ENCODE measurements at places on chromosomes 5 and 9. TPM values are rescaled to one million over a fixed set of nuclear protein-coding genes. Genes with fewer than 3 reads are reported as not detected.

GOLM1 gene
- 54.8 TPM for total RNA-seq

ZNF454 gene
- total RNA-seq, result under 0.01 TPM

GRCh38 chr5:151075698-151076331, 5.0 kb downstream of the TNIP1 start:
- H3K27ac ChIP-seq, result peak overlapping the region; percentile 46
- H3K4me3 ChIP-seq, result no peak overlapping the region
- H3K4me1 ChIP-seq, result peaks cover 36% of the 10 kb centered on the region
- DNase-seq, result peak; percentile 61
- peaks cover 8% of the 10 kb centered on the region for H3K36me3 ChIP-seq

GRCh38 chr9:21931428-21931827, 62.8 kb downstream of the CDKN2A start:
- no peaks in the 10 kb centered on the region for H3K4me1 ChIP-seq
- H3K4me3 ChIP-seq, result no peak overlapping the region
- no peak overlapping the region for H3K27ac ChIP-seq
- DNase-seq, result peak; percentile 8

- H3K4me3 ChIP-seq, result no peak overlapping the region
- no peak overlapping the region for H3K27ac ChIP-seq
- H3K36me3 ChIP-seq, result no peaks in the 10 kb centered on the region
- peaks cover 41% of the 10 kb centered on the region for H3K27me3 ChIP-seq
- no peak for DNase-seq
Observed at GRCh38 chr5:961002-961710, 47.4 kb upstream of the NKD2 start.

DNA sequence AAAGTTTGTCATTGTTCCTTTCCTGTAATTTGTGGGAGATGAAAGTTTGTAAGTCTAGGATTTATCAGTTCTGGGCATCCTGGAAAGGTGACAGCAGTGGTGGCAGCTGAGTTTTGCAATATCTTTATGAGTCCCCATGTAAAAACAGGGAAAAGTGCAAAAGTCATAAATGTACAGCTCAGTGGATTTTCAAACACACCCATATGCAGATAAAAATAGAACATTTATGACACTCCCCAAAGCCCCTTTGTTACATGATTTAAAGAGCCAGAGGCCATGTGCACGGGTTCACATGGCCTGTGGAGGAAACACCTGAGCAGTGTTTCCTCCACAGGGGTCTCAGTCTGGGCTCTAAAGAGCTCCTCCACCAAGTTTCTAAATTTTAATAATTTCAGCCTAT, 6.3 kb downstream of the TMEM38B start:
- H3K4me1 ChIP-seq, result no peaks in the 10 kb centered on the region
- DNase-seq, result no peak

DNA sequence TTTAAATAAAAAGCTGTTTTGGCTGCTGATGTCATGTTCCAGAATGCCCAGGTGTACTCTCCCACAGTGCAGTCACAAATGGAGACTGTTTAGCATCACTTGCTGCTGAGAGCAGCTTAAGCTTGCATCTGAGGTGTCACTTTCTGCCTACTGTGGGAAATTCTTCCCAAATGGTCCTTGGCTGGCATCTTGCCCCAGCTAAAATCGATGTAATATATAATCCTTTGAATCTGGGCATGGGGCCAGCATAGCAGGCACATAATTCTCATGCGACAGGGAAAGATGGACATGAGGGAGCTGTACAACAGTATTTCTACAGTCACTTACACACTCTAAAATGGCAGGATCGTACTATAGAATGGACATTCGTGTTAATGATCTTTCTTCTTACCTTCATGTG, 144.3 kb downstream of the MACIR start:
- no peaks in the 10 kb centered on the region for H3K36me3 ChIP-seq
- H3K4me3 ChIP-seq, result no peak overlapping the region
- no peak overlapping the region for H3K27ac ChIP-seq
- no peaks in the 10 kb centered on the region for H3K4me1 ChIP-seq
- DNase-seq, result no peak

SV2C gene
- total RNA-seq, result not detected

BRD3OS gene
- total RNA-seq, result 15.3 TPM

- peak; percentile 96 for DNase-seq
- H3K4me1 ChIP-seq, result peaks cover 23% of the 10 kb centered on the region
- H3K36me3 ChIP-seq, result peaks cover 2% of the 10 kb centered on the region
- H3K4me3 ChIP-seq, result no peak overlapping the region
- H3K27ac ChIP-seq, result peak overlapping the region; percentile 100
Observed at GRCh38 chr5:151740336-151740942, 18.0 kb downstream of the ATOX1 start.

- no peak overlapping the region for H3K27ac ChIP-seq
- H3K4me1 ChIP-seq, result no peaks in the 10 kb centered on the region
- no peak overlapping the region for H3K4me3 ChIP-seq
Observed at GRCh38 chr5:149667829-149668330, 62.2 kb upstream of the PPARGC1B start.

C5orf34 gene
- total RNA-seq, result 7.2 TPM

FBXL7 gene
- 4.4 TPM for total RNA-seq

TAF11L10 gene
- total RNA-seq, result not detected

- no peaks in the 10 kb centered on the region for H3K4me1 ChIP-seq
- DNase-seq, result no peak
- H3K36me3 ChIP-seq, result no peaks in the 10 kb centered on the region
- H3K27me3 ChIP-seq, result peaks cover 5% of the 10 kb centered on the region
Observed at GRCh38 chr5:1725641-1726468, 73.8 kb downstream of the MRPL36 start.

- H3K36me3 ChIP-seq, result no peaks in the 10 kb centered on the region
- no peaks in the 10 kb centered on the region for H3K27me3 ChIP-seq
- no peak overlapping the region for H3K4me3 ChIP-seq
Observed at GRCh38 chr5:174903172-174903732, 178.9 kb downstream of the MSX2 start.

EDIL3 gene
- total RNA-seq, result 101 TPM

GRCh38 chr9:134690946-134691694, 49.5 kb downstream of the COL5A1 start:
- H3K27ac ChIP-seq, result no peak overlapping the region
- peaks cover 70% of the 10 kb centered on the region for H3K36me3 ChIP-seq
- peaks cover 5% of the 10 kb centered on the region for H3K4me1 ChIP-seq
- no peak overlapping the region for H3K4me3 ChIP-seq
- no peaks in the 10 kb centered on the region for H3K27me3 ChIP-seq

GRCh38 chr5:78568212-78568611, 80.4 kb downstream of the LHFPL2 start:
- H3K4me3 ChIP-seq, result no peak overlapping the region
- no peak overlapping the region for H3K27ac ChIP-seq
- H3K27me3 ChIP-seq, result no peaks in the 10 kb centered on the region

PCDHGC3 gene
- 21.9 TPM for total RNA-seq

SLC1A1 gene
- 3.9 TPM for total RNA-seq

DNA sequence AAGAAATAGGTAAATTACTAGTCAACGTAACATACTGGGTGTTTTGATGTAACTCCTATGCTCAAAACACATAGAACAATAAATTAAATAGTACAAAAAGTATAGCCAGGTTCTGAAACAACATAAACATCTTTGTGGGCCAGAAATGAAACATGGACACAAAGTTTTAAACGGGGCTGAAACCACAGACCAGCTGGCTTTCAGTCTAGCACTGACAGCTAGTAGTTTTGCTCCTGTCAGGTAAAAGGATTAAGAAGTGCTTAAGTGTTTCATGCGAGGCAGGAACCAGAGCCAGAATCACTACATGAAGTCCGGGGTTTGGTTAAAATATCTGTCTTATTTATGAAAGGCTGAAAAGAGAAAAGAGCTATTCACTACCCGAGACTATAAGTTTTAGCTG, 19.5 kb downstream of the DCAF10 start:
- H3K4me1 ChIP-seq, result no peaks in the 10 kb centered on the region
- peaks cover 7% of the 10 kb centered on the region for H3K36me3 ChIP-seq
- no peaks in the 10 kb centered on the region for H3K27me3 ChIP-seq
- H3K4me3 ChIP-seq, result no peak overlapping the region
- no peak overlapping the region for H3K27ac ChIP-seq
- DNase-seq, result no peak

DNA sequence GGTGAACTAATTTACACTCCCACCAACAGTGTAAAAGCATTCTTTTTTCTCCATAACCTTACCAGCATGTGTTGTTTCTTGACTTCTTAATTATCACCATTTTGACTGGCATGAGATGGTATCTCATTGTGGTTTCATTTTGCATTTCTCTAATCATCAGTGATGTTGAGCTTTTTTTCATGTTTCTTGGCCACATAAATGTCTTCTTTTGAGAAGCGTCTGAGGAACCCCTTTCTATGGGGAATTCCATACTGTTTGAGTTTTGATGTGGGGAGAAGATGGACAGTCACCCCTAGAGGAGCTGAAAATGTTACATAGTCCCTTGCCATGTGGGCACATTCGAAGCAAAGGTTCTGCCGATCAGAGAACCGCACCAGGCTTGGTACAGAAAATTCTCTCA, 207.0 kb upstream of the SLC30A5 start:
- no peaks in the 10 kb centered on the region for H3K36me3 ChIP-seq
- DNase-seq, result no peak
- H3K4me3 ChIP-seq, result no peak overlapping the region

GRCh38 chr9:130461218-130461630, 16.5 kb downstream of the ASS1 start:
- peak; percentile 12 for DNase-seq
- H3K27me3 ChIP-seq, result peaks cover 10% of the 10 kb centered on the region
- H3K4me1 ChIP-seq, result no peaks in the 10 kb centered on the region

- H3K4me3 ChIP-seq, result no peak overlapping the region
- H3K4me1 ChIP-seq, result peaks cover 5% of the 10 kb centered on the region
- H3K36me3 ChIP-seq, result no peaks in the 10 kb centered on the region
- H3K27me3 ChIP-seq, result no peaks in the 10 kb centered on the region
- no peak overlapping the region for H3K27ac ChIP-seq
Observed at GRCh38 chr5:33261305-33261704, 179.5 kb upstream of the TARS1 start.

- H3K4me3 ChIP-seq, result no peak overlapping the region
- no peaks in the 10 kb centered on the region for H3K36me3 ChIP-seq
- H3K27me3 ChIP-seq, result peaks cover 30% of the 10 kb centered on the region
- no peak overlapping the region for H3K27ac ChIP-seq
- H3K4me1 ChIP-seq, result peaks cover 2% of the 10 kb centered on the region
Observed at GRCh38 chr5:134086225-134086942, 28.1 kb upstream of the TCF7 start.

- no peaks in the 10 kb centered on the region for H3K36me3 ChIP-seq
- H3K4me3 ChIP-seq, result no peak overlapping the region
- H3K27me3 ChIP-seq, result no peaks in the 10 kb centered on the region
Observed at GRCh38 chr5:156475182-156476157, 148.5 kb downstream of the SGCD start.

DNA sequence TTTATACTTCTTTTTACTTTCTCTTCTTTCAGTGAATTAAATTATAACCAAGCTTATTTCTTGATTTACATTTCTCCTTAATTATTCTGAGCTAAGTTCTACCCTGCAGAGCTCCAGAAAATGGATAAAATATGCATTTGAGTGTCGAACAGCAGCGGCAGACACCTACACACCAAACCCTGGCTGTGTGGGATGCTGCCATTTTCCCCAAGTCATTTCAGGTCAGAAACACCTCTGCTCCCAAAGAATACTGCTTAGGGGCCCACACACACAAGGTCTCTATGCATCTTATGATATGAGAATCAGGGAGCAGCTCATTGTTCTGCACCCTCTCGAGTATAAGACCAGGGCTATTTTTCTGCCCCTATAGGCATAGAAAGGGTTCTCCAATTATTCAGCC, 122.3 kb downstream of the CMYA5 start:
- H3K27me3 ChIP-seq, result peaks cover 5% of the 10 kb centered on the region
- DNase-seq, result no peak
- H3K27ac ChIP-seq, result no peak overlapping the region
- no peak overlapping the region for H3K4me3 ChIP-seq
- no peaks in the 10 kb centered on the region for H3K36me3 ChIP-seq

SPATA31E1 gene
- total RNA-seq, result not detected

CNTNAP3B gene
- total RNA-seq, result 2.2 TPM

DNA sequence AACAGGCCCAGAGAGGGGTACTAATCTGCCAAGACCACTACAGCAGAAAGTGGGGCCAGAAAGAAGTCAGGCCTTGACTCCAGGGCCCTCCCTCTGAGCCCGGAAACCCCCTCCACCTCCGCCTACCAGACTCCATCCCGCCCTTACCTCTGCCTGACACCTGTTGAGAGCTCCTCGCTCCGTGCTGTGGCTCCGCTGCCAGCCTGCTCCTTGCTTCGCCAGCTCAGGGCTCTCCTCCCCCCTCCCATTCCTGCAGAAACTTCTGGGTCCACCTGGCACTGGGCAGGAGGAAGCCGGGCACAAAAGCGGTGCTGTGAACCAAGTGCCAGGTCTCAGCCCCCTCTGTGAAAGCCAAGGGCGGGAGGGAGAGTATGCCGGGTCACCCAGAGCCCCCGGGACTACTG, 6.4 kb upstream of the ST6GALNAC6 start:
- H3K4me1 ChIP-seq, result peaks cover 16% of the 10 kb centered on the region
- no peaks in the 10 kb centered on the region for H3K27me3 ChIP-seq

DNA sequence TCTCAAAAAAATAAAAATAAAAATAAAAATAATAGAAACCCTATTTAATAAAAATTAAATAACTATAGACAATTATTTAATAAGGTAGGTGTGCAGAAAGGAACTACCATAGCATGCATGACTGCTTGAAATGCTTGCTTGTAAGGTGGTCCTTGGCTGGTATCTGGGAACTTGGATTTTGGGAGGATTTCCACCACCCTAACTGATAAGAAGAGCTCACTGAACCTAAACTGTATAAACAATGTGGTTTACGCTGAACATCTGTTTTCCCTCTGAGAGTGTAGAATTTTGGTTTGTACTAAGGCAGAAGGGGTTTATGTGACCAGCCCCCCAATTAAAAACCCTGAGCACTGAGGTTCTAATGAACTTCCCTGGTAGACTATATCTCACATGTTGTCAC, 31.2 kb downstream of the CPLANE1 start:
- H3K4me1 ChIP-seq, result peaks cover 4% of the 10 kb centered on the region
- DNase-seq, result no peak
- H3K4me3 ChIP-seq, result no peak overlapping the region
- no peak overlapping the region for H3K27ac ChIP-seq
- no peaks in the 10 kb centered on the region for H3K27me3 ChIP-seq

DNA sequence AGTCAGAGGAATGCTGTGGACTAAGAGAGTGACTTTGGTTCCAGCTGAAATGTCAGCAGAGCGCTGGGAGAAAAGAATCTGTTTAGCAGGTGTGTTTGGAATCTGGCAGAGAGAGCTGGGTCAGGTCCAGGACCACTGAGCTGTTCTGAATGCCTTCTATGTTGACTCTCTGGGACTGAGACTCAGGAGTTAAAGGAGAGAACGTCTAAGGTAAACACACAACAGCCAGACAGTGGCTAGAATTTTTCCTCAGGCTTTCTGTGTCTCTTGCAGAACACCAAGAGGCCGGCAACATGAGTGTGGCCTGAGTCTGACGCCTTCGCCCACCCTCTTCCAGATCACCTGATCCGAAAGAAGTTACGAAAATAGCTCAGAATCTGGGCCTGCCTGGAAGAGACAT, 107.2 kb upstream of the ZNF462 start:
- no peak overlapping the region for H3K4me3 ChIP-seq
- no peak for DNase-seq
- H3K27me3 ChIP-seq, result no peaks in the 10 kb centered on the region
- H3K36me3 ChIP-seq, result no peaks in the 10 kb centered on the region
- peaks cover 3% of the 10 kb centered on the region for H3K4me1 ChIP-seq

CD274 gene
- total RNA-seq, result 29.4 TPM

GPR150 gene
- total RNA-seq, result under 0.01 TPM

CFAP90 gene
- not detected for total RNA-seq

KIF20A gene
- 106 TPM for total RNA-seq

- no peaks in the 10 kb centered on the region for H3K27me3 ChIP-seq
- DNase-seq, result no peak
- H3K4me1 ChIP-seq, result peaks cover 21% of the 10 kb centered on the region
- H3K27ac ChIP-seq, result no peak overlapping the region
- H3K36me3 ChIP-seq, result no peaks in the 10 kb centered on the region
Observed at GRCh38 chr9:113626735-113627495, 163.4 kb downstream of the RGS3 start.

WDR38 gene
- total RNA-seq, result not detected

FGF18 gene
- not detected for total RNA-seq
